ENCODE measurements at places on chromosomes 13 and 19.
A peak's percentile ranks its signal among the peaks of the same experiment; 100 is the strongest.

GRCh38 chr19:47161876-47162489 lies 31.3 kb downstream of the SAE1 start:
- no peak for DNase-seq

DNA sequence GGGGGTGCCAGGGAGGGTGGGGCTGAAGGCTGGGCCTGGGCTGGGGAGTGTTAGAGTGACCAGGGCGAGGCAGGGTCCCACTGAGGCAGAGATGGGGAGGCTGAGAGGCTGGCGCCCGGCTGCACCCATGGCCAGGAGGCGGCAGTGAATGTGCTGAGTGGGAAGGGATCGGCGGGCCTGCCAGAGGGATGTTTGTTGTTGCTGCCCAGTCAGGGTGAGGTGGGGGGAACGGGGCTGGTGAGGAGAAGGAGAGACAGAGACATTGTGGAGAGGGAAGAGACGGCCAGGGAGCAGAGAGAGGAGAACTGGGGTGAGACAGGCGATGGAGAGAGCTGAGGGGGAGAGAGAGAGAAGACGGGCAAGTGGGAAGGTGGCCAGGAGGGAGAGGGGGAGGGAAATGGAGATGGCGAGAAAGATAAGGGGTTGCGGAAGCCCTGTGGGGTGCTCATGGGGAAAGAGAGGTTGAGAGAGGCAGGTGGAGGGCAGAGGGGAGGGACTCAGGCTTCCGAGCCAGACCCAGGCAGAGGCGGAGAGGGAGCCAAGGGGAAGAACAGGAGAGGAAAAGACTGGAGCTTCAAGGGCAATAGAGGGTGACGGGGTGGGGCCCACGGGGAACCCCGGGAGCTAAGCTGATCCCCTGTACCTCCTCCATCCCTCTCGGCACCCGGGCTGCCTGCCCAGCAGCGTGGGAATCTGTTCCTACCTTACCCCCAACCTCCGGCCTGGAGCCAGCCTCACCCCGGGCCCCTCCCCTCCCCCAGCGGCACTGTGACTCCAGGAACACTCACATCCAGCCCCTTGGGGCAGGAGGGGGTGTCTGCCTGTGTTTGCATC lies 690 bp upstream of the B3GNT8 start:
- DNase-seq: peak; percentile 21

DNA sequence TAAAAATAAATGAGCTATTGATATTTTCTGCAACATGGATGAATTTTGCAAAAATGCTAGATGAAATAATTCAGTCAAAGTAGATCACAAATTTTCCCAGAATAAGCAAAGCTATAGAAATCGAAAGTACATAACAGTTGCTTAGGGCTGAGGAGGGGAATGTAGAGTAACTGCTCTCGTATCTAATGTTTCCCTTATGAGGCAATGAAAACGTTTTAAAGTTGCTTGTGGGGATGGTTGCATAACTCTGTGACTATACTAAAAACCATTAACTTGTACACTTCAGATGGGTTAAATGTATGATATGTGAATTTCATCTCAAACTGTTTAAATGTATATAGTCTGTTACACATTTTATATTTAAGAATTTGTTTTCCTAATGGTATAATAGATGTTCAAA lies 231.7 kb downstream of the GGACT start:
- DNase-seq: no peak

- no peak for DNase-seq
Observed at GRCh38 chr13:65155861-65156260, 2074.3 kb downstream of the PCDH9 start.

GRCh38 chr13:112391746-112392145 lies 15.6 kb downstream of the SPACA7 start:
- no peak for DNase-seq

GRCh38 chr13:96904232-96904631 lies 90.0 kb downstream of the OXGR1 start:
- no peak for DNase-seq

- no peak for DNase-seq
Observed at GRCh38 chr13:91384896-91385295, 13.5 kb upstream of the GPC5 start.

DNA sequence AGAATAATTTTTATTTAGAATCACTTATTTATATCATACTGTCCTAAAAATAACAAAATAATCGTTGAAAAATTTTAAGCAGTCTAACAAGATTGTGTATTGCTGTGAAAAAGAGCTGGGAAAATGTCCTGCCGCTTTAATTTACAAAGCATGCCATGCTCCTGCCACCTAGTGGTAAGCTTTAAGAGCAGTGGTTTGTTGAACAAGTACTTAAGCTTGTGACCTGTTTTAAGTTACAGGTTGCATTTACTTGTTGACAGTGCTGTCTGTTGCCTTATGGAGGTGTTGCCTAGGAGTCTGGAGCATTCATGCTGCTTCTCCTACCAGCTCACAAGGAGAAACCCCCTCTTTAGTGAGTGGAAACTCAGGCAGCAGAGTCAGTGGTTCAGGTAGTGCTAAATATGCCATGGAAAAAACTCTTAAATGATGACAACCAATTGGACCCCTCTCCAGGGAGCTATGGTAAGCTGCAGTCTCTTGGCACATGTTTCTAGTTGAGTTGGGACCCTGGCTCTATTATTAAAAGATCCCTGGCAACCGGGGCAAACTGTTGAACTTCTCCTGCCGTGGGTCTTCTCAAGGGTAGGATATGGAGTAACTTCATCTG lies 68.4 kb downstream of the SPATA13 start:
- peak; percentile 11 for DNase-seq

DNA sequence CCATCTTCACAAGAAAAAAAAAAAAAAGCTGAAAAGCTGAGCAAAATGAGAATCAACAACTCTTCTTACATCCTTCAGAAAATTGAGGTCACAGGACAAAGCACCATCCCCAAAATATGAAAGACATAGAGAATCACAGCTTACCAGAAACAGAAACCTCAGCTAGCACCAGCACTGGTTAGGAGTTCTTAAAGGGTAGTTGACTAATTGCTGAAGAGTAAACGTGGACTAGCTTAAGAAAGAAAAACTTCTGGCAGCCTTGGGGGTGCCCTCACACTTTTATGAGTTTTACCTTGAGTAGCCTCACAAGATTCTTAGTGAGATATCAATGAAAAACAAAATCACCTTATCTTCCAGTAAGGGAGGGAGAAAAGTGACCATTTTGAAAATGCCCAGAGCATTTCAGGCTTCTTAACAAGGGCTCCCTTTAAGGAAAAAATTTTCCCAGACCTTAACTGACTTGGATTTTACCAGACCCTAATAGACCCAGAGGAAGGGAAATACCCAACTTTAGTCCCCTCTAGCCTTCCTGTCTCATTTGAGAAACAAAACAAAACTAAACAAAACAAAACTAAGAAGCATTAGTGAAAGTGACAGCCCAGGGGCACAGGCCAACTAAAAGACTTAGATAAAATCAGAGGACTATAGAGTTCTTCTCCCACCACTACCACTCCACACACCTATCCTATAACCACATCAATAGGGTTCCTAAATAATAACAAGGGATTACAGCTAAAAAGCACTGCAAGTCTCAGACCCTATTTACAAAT lies 888.6 kb downstream of the DIAPH3 start:
- DNase-seq: no peak

GRCh38 chr13:22108283-22108942 lies 437.5 kb downstream of the FGF9 start:
- no peak for DNase-seq

- no peak for DNase-seq
Observed at GRCh38 chr13:94640721-94641120, 39.1 kb downstream of the GPR180 start.

DNA sequence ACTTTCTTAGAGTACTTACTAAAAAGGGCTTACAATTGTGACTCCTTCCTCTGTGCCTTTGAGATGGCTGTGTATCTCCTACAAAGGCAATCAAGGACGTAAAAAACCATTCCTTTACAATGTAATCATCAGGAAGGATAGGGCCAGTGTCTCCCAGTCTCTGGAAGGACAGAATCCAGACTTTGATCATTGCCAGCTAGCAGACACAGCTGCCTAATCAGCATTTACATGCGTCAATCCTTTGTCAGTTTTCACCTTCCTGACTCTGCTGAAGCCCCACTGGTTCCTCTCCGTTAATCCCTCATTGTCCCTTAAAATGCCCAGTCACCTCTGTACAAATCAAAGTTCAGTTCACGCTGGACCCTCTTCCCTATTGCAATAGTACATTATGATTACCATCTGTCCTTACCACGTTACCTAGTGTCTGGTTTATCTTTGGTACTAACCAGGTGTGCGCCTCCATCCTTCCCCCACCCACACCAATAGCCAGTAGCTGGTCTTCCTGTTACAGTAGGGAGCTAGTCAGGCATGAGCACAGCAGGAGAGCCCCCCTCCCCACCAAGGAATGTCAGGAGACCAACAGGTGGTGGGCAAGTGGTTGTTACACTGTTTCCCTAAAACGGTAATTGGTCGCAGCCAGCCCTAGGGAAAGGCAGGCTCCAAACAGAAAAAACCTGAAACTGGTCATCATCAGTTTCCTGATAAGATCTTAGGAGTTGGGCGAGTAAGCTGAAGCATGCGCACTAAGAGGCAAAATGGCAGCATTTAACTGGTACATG lies 49.7 kb downstream of the TGDS start:
- no peak for DNase-seq

- DNase-seq: no peak
Observed at GRCh38 chr19:35027851-35028599, 2.2 kb upstream of the SCN1B start.

GRCh38 chr13:62702502-62702901 lies 1286.9 kb upstream of the PCDH20 start:
- no peak for DNase-seq

GRCh38 chr19:2240881-2241760 lies 4.5 kb downstream of the SF3A2 start:
- DNase-seq: no peak

DNA sequence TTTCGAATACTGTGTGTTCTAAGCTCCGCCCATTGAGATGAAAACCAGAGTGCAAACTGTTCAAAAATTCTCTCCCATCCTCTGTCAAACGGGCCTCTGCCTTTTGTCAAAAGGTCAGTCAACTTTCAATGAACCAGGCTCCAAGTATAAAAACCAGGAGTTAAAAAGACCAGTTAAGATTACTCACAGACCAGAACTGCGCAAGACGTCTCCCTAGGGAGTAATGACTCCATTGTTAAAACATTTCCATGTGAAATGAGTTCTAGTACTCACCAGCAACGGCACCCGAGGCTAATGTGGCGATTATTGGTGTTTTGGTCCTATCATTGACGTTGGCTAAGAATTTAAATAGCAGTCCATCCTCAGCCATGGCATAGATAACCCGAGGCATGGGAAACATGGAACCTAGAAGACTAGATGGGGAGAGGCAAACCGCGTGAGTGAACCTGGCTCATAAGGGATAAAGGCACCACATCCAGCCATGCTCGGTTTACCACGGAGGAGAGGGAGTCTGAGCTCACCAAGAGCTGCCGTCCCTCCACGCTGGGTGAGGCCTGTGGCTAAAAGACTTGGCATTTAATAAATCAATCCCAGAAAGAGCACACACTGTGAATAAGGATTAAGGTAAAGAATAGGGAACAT lies 73.3 kb downstream of the SLC7A1 start:
- no peak for DNase-seq

GRCh38 chr13:73133531-73133930 lies 74.7 kb downstream of the KLF5 start:
- no peak for DNase-seq

DNA sequence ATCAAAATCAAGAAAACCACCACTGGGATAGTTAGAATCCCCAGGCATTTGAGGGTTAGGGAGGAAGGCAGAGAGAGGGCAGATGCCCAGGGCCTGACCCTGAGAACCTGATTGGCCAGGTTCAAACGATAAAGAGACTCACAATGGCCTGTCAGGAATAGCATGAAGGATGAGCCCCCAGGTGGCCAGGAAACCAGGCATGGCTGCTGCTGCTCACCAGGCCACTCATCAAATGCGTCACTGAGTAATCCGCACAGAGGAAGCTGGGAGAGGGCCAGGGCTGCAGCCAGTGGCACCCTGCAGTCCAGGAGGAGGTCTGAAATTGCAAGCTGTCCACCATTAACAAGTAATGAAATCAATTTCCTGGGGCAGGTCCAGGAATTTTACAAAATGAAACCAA lies 111.3 kb downstream of the KATNAL1 start:
- no peak for DNase-seq

- DNase-seq: no peak
Observed at GRCh38 chr19:51994048-51994644, 7.5 kb upstream of the ZNF350 start.

DNA sequence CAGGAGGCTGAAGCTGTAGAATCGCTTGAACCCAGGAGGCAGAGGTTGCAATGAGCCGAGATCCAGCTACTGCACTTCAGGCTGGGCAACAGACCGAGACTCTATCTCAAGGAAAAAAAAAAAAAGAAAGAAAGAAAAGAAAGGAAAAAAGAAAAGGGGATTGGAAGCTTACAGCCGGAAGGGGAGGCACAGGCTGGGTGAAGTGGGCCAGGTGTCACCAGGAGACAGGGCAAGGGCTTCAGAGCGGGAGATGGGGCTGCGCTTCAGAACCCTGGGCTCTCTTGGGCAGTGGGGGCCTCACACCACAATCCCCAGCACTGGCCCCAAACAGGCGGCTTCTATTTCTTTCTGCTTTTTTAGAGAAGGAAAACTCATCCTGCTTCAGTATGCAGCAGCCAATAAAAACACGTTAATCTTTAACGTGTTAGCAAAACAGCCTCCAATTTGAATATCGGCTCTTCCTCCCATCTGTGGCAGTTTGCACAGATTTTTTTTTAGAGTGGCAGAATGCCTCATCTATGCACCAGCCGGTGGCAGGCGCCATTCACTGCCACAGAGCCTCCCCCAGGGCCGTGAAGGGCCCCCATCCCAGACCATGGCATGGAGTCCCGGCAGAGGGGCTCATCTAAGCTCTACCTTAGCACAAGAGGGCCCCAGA lies 46.6 kb upstream of the C19orf12 start:
- no peak for DNase-seq

- no peak for DNase-seq
Observed at GRCh38 chr19:30692181-30692811, 320.1 kb downstream of the ZNF536 start.

DNA sequence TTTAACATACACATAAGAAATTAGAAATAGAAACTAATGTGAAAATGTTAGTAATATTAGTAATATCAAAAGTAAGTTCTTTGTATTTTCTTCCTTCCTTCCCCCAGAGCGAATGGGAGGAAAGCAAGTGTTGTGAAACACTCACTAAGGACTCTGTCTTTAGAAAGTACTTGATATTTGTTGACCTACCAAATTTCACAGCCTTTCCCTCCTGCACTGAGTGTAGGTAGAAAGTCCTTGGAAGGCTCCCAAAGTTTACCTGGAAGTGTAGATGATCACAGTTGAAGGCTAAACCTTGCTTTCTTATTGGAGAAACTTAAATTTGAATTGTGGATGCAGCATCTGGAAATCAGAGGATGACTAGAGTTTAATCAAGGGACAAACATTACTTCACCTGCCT lies 1459.5 kb upstream of the SPRY2 start:
- DNase-seq: no peak

DNA sequence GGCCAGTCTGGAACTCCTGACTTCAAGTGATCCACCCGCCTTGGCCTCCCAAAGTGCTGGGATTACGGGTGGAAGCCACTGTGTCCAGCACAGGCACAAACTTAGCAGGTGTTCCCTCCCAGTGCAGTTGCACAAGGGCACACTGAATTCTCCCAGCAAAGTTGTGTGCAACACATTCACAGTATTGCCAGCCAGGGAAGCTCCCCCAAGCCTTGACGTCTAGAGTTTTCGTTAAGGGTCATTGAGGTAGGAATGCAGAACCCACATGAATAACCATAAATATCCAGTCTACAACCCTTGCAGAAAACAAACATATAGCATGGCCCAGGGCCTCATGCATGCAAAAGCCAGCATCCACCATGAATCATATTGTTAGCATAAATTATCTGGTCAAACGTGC lies 3.3 kb upstream of the AURKC start:
- DNase-seq: no peak

GRCh38 chr13:71787414-71787813 lies 79.6 kb downstream of the DACH1 start:
- no peak for DNase-seq

GRCh38 chr13:74200081-74200480 lies 65.9 kb upstream of the KLF12 start:
- DNase-seq: no peak

Measured in stimulated activated naive CD4-positive, alpha-beta T cell treated with Interleukin-2 at 50 U/mL for 16 hours (primary cell).